ENCODE measurements at places on chromosomes 2 and 18. TPM values are rescaled to one million over a fixed set of nuclear protein-coding genes. Genes with fewer than 3 reads are reported as not detected.
A peak's percentile ranks its signal among the peaks of the same experiment; 100 is the strongest.

- no peak for DNase-seq
- H3K27ac ChIP-seq = no peak overlapping the region
- no peak overlapping the region for H3K4me3 ChIP-seq
- H3K36me3 ChIP-seq = no peaks in the 10 kb centered on the region
- no peaks in the 10 kb centered on the region for H3K27me3 ChIP-seq
Observed at GRCh38 chr2:55009277-55010060, 40.8 kb downstream of the RTN4 start.

DNA sequence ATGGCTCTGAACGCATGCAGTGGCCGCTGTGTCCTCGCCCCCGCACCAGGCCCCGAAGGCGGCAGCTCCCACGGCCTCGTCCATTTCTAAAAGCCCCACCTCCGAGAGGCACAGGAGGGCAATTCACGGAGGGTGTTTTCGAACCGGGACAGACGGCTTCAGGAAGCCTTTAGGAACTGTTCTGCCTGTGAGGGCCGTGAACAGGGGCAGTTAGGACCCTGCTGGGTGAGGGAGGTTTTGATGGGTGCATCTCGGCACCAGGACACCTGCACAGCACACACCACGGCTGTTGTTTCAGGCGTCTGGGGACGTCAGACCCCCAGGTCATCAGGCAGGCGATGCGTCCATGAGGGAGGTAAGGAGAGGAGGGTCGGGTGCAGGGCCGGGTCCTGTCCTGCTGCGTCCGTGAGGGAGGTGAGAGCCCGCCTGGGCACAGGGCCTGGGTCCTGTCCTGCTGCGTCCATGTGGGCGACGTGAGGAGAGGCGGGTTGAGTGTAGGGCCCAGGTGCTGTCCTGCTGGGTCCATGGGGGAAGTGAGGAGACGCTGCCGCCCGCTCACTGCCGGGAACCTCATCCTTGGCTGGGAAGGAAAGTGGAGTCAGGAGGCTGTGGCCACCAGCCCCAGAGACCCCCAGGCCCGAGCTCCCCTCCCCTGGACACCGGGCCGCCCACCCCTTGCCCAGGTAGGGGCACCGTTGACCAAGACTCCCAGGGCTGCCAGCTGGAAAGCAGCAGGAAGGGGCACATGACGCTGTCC is 25.5 kb upstream of the KCNG2 start:
- no peaks in the 10 kb centered on the region for H3K4me1 ChIP-seq
- H3K36me3 ChIP-seq = no peaks in the 10 kb centered on the region
- no peak for DNase-seq
- no peak overlapping the region for H3K27ac ChIP-seq

DNA sequence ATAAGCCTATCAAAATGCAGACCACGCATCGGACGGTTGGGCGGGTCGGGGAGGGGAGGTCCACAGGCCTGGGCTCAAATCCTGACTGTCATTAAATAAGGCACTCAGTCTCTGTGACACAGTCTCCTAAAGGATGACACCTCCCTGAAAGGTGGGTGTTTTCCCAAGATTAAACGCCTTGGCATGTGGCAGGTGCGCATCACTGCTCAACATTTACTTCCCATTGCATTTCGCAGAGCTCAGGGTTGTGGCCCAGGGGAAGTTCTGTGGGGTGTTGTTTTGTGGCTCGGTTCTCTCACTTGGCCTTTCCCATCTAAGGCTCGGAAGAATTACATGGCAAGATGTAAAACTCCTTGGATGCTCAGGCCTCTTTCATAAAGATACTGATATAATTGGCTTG is 107.4 kb downstream of the NCK2 start:
- H3K27me3 ChIP-seq = no peaks in the 10 kb centered on the region
- H3K36me3 ChIP-seq = no peaks in the 10 kb centered on the region
- peak overlapping the region; percentile 40 for H3K4me3 ChIP-seq
- no peak for DNase-seq

DNA sequence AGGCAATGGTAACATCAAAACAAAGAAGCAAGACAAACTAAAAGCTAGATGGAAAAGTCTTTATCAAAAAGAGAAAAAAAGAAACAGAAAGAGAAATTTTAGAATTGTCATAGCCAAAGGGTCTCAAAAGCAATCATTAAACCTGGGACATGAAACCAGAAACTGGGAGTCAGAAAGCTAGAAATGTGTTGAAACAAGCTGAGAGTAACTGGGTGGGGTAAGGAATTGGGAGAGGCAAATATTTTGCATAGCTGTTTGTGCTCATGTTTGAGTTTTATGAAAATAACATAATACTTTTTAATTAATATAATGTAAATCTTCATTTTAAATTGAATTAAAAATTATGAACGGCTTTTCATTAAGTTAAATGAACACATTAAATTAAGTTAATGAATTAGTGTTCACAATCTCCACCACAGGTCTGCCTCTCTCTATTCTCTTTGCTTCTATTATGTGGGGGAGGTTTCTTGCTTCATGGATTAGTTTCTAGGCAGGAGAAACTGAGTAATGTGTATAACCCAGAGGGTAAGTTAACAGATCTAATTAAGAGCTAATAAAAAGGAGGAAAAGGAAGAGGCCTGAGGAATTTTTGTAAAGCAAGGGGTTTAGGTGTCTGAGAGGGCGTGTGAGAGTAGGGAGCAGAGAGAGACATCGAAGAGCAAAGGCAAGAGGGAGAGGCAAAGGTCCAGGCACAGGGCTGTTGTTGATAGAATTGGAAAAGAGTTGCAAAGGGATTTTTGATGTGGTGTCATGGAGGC is 20.0 kb upstream of the SERPINB2 start:
- no peak for DNase-seq
- no peak overlapping the region for H3K4me3 ChIP-seq
- H3K27ac ChIP-seq = no peak overlapping the region
- no peaks in the 10 kb centered on the region for H3K27me3 ChIP-seq
- H3K4me1 ChIP-seq = no peaks in the 10 kb centered on the region

ERLEC1 gene
- polyA plus RNA-seq = 86.3 TPM

FLACC1 gene
- polyA plus RNA-seq = 20.4 TPM

SERPINB12 gene
- 1.1 TPM for polyA plus RNA-seq

CNTNAP5 gene
- polyA plus RNA-seq = 0.29 TPM

RAB17 gene
- polyA plus RNA-seq = 6.3 TPM

RAD51AP2 gene
- polyA plus RNA-seq = 2.7 TPM
